ENCODE measurements at places on chromosomes 6 and 20.
A peak's percentile ranks its signal among the peaks of the same experiment; 100 is the strongest.

DNA sequence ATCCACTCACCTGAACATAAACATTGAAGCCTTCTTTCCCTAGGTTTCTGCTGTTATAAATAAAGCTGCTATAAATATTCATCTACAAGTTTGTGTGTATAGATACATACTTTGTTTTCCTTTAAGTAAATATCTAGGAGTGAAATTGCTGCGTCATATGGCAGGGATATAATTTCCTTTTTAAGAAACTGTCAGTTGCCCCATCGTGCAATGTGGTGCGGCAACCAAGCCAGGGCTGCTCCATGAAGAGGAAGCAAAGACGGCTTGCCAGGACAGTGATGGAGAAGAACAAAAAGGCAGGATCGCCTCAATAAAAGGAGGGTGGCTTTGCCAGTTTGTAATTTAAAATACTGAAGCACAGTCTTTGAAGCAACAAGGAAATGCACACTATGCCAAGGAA, 36.6 kb downstream of the CITED2 start:
- DNase-seq = no peak

DNA sequence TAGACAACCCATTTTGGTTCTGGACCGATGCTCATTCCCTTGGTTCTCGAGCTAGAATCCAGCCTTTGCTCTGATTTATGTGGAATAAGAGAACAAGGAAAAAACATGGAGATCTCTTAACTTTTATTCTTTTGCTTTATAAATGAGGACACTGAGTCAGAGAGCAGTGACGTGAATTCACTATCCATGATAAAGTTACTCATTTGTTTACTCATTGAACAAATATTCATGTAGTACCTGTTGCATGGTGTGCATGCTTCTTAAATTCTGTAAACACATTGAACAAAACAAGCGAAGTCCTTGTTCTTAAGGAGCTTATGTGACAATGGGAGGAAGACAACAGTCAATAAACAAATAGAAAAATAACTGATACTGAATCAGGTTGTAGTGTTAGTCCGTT, 56.9 kb downstream of the BMP2 start:
- no peak for DNase-seq

GRCh38 chr20:45230631-45231030, 9.5 kb downstream of the SEMG2 start:
- DNase-seq = no peak

DNA sequence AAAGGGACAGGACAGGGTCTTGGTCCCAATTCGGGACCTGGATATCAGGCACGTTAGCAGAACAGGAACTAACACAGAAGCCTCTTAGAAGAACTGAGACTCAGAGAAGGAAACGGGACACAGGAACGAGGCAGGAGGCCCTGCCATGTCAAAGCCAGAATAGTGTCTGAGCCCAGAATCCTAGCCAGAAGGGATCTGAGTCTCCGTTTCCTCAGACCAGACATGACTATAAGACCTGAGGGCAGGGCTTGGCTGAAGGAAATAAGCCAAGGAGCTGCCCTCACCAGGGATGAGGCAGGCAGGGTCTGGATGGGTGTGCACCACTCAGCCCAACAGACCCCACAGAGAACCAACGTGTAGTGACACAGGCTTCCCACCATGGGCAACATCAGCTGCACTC, 40.3 kb downstream of the TRERF1 start:
- no peak for DNase-seq

DNA sequence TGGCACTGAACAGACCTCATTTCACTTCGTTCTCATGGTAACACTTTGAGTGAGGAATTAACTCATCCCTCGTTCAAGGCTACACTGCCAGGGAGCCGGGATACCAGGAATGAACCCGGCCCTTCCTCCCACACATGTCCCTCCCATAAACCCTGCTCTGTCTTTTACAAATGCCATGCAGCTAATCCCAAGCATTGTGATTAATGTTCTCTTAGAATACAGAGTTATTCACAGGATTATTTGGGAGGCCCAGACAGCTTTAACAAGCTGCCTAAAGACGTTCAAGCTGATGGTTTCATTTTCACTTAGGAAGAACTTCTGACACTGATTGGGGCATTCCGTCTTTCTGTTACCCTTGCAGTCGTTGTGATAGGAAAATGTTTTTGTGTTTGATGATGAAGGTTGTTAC, 42.5 kb upstream of the CD83 start:
- DNase-seq = no peak

DNA sequence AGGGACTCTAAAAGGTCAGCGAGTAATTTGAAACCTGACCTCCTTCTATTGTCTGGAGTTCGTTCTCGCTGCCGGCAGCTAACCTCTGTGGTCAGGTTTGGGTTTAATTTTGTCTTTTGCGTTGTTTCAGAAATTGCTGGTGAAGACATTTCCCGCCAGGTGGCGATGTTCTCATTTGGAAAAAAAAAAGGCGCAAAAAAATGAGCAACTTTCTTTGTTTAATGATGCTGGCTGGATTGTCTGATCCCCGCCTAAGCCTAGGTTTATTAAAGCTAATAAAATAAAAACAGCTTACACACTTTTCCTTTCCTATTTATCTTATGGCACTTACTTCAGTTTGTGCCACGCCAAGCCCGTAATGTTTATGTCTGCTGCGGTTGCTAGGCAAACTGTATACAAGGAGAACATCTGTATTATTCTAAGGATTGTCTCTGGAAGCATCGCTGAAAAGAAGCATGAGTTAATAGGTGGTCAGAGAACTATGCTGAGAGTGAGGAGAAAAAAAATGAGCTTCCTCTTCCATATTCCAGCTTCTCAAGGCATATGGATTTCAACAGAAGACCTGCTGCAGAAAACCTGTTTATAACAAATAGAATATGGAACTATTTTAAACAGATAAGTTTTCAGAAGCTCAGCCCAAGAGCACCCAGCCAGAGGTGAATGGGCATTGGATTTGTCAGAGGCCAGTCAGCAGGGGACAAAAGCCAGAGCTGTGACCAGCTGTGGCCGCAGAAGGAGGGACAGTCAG, 205.7 kb downstream of the DOK5 start:
- peak; percentile 39 for DNase-seq

DNA sequence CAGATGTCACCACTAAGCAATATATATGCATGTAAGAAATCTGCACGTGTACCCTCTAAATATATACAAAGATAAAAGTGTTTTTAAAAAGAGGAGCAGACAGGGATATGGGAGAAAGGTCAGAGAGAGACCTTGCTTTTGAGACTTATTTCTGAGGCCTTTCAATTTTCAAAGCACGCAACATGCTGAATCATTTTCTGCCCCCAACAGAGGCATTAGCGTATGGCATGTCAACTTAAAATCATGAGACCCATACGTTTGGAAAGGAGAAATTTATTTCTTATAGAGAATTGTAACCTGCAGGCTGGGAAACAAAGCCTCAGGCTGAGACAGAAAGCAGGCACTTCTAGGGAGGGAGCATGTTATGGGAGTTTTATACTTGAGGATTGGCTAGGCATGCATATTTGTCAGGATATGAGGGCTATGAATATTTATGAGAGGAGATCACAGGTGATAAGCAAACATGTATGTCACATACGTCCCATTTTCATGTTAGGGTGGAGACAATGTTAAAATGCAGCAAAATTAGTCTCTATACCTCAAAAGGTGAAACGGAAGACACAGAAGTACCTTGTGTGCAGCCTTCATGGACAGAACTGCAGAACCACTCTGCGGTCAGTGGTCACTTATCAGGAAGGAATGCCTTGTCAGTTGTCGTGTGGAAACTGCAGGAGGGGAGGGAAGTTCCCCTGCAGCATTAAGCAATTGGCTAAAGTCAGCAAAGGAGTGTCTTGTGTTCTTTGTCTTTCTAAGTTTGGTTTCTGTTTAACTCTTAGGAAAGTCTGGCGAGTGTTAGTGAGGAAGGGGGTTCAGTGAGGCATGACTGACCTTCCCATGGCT, 6.3 kb upstream of the GABRR2 start:
- DNase-seq = no peak

Measured in endothelial cell (in vitro differentiated cells).